CD8-positive, alpha-beta memory T cell (primary cell): ENCODE measurements at places on chromosomes 2 and 18.

DNA sequence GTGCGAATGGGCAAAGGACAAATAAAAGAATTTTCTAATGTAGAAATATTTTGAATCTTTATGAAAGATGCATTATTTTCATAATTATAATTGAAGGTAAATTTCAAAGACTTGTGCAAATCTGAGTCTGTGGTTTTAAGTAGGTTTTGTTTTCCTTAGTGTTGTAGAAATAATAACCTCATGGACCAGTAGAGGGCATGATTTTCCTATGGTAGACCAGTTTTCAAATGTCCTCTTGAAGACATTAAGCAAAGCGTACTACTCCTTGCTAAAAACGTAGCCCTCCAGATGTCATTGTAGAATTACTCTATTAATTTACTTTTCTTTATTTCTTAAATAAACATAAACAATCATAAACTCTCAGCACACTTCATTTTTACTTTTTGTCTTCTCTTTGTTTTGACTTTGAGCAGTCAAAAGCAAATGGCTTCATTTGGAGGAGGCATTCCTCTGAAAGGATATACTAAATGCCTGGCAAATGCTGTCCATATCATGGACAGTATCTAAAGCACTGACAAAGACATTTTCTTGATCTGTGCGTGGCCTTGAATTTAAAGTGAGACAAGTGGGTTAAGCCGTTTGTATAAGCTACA lies 85.8 kb upstream of the FAM237A start:
- DNase-seq: no peak

DNA sequence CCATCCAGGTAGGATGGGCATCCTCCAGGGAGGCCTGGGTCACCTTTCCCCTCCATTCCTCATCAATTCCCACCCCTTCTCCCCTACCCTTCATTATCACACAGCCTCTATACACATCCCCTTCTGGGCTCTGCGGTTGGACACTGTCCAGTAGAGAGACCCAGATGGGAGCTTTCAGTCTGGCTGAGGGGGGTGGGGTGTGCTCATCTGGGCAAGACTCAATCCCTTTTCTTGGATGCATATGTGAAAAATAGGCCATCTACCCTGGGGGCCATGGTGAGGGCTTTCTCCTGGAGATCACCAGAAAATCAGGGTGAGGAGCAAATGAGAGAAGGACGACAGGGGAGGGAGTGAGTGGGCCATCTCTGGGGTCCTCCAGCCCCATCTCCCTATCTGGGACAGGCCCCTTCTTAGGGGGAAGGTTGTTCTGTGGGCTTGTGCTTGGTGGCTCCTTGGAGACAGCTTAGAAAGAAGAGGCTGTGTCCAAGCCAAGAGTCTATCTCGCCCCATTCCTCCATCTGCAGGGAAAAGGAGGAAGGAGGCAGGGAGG lies 160.1 kb downstream of the DYSF start:
- DNase-seq: no peak

- DNase-seq: no peak
Observed at GRCh38 chr18:78789850-78790249, 189.8 kb upstream of the SALL3 start.

GRCh38 chr18:5746844-5747243 lies 148.5 kb downstream of the TMEM200C start:
- no peak for DNase-seq

GRCh38 chr2:215843579-215843978 lies 169.8 kb downstream of the MREG start:
- DNase-seq: no peak

DNA sequence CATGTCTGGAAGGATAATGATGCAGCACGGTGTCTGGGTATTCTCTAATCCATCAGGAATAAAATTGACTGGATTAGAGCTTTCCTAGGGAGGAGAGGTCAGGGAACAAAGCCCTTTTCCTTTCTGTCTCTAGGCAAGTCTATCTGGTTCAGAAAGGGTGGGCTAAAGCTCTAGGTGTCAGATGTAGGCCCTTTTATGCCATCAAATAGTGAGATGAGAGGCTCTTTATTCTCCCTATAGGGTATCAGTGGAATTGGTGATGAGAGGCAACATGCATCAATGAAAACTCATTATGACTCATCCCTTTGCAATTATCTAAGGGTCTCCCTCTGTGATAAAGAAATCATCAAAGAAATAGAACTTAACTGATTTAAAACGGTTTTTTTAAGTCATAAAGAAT lies 328.0 kb upstream of the CRIM1 start:
- DNase-seq: no peak

DNA sequence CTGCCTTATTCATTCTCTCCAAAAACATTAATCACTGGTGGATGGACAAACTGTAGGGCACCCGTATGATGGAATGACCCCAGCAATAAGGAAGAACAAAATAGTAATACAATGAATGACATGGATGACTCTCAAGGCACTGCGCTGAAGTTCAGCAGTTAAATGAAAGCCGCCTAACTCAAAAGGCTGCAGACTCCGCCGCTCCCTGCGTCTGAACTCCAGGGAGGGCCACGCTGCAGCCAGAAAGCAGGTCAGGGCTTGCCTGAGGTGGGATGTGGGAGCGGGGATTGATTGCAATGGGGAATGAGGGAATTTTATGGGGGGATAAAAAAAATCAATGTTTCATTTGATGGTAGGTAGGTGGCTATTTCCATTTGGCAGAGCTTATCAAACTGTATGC lies 86.5 kb upstream of the LAPTM4A start:
- DNase-seq: no peak

DNA sequence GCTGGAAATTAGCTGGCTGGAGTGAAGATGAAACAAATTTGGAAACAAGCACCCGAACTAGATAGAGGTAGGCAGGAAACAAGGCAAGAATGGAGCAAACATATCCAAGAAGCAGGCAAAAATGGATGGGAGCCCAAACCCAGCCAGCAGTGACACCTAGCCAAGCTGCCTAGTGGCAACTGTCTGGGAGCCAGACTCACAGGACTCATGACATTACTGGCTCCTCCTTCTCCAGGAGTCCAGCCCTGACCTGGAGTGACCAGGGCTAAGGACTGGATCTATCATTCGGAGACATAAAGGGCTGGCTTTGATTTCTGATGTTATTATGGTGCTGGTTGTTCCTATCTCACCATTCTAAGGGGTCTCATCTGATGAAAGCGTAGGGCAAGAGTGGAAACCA lies 21.3 kb upstream of the ALK start:
- DNase-seq: no peak

DNA sequence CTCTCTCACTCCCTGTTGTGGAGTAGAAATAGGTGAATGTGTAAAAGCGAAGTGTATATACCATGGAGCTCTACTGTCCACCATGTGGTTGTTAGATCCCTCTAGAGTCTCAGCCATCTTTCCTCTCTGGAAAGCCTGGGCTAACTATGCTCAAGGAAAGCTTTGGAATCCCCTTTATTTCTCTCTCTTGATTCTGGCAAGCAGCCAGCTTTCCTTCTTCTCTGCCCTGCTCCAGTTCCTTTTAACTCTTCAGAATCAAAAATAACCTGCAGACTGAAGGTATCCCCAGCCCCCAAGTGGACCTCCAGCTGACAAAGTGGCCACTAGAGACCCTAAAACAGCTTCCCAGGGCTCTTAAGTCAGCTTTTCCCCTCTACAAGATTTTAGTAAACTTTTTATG lies 381.9 kb downstream of the PLCL1 start:
- DNase-seq: no peak

GRCh38 chr2:153509133-153509532 lies 30.6 kb upstream of the RPRM start:
- no peak for DNase-seq

- DNase-seq: no peak
Observed at GRCh38 chr2:238742066-238742465, 105.8 kb upstream of the TWIST2 start.

GRCh38 chr2:15625344-15626036 lies 33.8 kb downstream of the DDX1 start:
- DNase-seq: no peak

GRCh38 chr2:150567771-150568301 lies 80.4 kb upstream of the RND3 start:
- DNase-seq: no peak

- DNase-seq: no peak
Observed at GRCh38 chr2:225667445-225667844, 267.9 kb downstream of the NYAP2 start.

DNA sequence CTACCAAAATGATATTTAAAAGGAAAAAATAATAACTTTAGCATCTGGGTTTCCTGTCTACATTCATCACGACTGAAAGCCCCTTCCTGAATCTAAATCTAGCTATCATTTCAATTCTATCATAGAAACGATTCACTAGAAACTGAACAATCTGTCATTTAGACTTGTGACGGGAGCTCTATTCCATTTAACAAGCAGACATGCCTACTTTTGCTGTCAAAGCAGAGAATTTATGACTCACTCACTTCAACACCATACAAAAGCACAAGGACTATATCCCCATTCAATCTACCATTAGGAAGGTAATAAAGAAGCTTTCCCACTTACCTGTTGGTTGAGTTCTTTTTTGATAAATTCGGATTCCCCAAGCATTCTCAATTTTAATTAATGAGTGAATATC lies 1072.3 kb downstream of the LRP1B start:
- no peak for DNase-seq

- no peak for DNase-seq
Observed at GRCh38 chr2:58497168-58497567, 256.0 kb upstream of the FANCL start.

- no peak for DNase-seq
Observed at GRCh38 chr2:179455824-179456223, 191.2 kb upstream of the SESTD1 start.

DNA sequence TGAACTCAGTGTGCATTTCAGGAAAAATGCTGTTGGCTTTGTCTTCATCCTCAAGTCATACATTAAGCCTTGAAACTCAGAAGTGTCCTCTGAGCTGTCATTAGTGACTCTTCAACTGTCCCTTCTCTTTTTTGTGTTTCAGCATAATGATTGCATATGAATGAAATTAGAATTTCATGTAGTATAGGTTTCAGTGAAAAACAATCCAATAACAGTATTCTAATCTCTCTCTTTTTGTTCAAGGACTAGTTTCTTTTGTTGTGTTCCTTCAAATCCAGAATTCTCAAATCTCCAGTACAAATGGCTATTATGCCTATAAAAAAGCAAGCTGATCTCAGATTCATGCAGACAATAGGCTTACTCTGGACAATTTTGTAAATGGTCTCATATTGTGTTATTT lies 133.5 kb downstream of the QPCT start:
- DNase-seq: no peak

DNA sequence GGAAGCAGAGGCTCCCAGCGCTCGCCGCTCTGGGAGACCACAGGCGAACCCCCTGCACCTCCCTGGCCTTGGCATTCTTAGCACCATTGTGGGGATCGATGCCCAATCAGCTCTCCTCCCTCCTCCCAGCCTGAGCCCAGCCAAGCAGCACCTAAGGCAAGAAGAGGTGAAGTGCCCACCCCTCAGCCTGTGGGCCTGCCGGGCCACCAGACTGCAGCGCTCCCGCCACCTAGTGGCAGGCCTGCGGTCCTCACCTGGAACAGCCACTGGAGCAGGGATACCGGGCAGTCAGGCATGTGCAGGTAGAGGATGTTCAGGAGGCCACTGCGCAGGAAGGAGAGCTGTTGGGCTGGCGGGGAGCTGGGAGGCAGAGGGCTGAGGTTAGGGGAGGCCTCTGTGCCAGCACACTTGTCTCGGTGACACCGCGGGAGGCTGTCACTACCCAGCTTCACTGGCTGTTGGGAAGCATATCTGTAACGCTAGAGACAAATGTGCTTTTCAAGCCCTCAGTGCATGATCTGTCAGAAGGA lies 35.2 kb downstream of the FAM178B start:
- DNase-seq: peak; percentile 74

DNA sequence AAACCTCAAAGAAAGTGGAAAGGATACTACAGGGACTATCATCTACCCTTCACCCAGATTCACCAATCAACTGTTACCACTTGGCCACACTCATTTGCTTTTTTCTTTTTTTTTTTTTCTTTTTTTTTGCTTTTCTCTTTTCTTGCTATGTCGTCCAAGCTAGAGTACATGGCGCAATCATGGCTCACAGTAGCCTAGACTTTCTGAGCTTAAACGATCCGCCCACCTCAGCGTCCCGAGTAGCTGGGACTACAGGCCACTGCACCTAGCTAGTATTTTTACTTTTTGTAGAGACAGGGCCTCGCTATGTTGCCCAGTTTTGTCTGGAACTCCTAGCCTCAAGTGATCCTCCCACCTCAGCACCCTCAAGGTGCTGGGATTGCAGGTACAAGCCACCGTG lies 24.0 kb downstream of the BIN1 start:
- DNase-seq: no peak

DNA sequence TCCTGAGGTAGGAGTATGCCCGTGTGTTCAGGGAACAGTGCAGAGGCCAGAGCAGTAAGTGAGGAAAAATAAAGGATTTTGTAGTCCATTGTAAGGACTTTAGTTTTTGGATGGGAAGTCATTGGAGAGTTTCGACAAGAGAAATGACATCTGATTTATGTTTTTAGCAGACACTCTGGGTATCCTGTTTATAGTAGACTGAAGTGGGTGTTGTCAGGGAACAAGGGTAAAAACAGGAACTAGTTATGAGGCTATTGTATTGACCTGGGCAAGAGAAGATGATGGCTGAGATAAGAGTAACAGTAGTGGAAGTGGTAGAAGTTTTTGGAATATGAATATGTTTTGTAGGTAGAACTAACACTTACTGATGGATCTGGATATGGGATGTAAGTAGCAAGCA lies 59.8 kb downstream of the GTF2A1L start:
- no peak for DNase-seq

GRCh38 chr18:76456018-76456750 lies 38.9 kb downstream of the ZNF516 start:
- no peak for DNase-seq

DNA sequence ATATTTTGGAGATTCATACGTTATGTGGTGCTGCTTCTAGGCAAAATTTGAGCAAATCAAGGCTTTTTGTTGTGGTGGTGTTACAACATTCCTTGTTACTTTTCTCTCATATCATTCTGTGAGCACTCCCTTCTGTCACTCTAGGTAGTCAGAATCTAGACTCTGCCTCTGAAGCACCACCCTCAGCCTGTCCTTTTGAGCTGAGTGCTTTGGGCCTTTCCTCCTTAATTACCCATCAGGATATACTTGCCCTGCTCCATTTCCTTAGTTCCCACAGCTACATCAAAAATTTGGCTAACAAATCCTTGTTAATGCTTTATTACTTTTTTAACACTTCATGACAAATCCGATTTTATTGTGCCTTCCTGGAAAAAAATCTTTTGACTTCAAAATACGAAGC lies 289.6 kb downstream of the CALCRL start:
- DNase-seq: no peak

DNA sequence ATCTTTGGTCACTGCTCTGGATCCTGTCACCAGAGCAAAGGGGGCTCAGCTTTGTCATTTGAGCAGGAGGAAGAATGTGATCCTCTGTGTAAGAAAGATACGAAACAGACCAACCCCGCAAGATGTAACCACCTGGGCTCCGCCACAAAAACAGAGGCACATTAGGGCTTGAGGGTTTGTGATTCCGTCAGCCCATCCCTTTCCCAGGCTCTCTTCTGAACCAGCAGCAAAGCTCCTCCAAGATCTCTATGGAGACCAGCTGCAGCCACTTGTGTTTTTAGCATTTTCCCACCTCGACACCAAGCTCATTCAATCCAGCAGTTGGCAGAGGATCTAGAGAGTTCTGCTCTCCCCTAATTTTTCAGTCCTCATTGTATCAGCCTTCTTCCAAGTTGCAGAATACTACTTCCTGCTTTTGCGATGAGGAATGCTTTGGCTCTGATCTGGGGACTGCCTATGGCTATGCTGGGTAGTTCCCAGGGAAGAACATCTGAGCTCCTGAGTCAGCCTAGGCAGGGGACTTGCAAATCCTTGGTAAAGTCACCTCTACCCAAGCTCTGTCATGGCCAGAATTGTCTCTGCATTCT lies 139.6 kb upstream of the RAB12 start:
- no peak for DNase-seq
